ENCODE measurements at places on chromosomes 5 and 9. TPM values are rescaled to one million over a fixed set of nuclear protein-coding genes. Genes with fewer than 3 reads are reported as not detected.

The PNPLA7 gene
- 27.7 TPM for total RNA-seq

The SLC6A7 gene
- not detected for total RNA-seq

The RAB3C gene
- total RNA-seq, result 45.2 TPM

GRCh38 chr9:78865737-78866136, 568.8 kb downstream of the PSAT1 start:
- DNase-seq, result no peak

GRCh38 chr5:178573216-178573615, 17.0 kb downstream of the COL23A1 start:
- no peak for DNase-seq

GRCh38 chr5:169004551-169004950, 296.4 kb downstream of the SLIT3 start:
- DNase-seq, result no peak

Data from body of pancreas (tissue), 4 donors.